A172 (cell line): ENCODE measurements at places on chromosomes 11 and 22.

GRCh38 chr11:76453248-76453647 is 8.4 kb downstream of the EMSY start:
- DNase-seq: no peak

DNA sequence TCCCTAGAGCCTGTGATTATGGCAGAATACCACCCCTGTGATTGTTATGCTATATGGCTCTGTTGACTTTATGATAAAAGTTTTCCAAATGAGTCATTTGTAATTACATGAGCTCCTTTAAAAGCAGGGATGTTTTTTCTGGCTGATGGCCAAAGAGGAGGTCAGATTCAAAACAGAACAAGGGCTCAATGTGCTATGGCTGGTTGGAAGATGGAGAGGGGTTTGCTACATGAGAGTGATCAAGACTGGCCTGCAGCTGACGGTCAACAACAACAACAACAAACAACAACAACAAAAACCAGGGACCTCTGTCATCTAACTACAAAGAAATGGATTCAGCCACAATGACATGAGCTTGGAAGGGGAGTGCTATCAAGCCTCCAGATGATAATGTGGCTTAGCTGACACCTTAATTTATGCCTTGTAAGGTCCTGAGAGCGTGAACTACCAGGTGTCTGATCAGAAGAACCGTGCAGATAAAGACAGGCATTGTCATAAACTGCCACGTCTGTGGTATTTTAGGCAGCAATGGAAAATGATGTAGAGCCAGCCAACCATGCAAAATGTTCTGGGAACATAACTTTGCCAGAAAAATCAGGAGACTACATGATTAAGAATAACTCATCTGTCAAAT is 47.2 kb downstream of the PIWIL3 start:
- DNase-seq: peak; percentile 74

- DNase-seq: no peak
Observed at GRCh38 chr11:118979434-118979833, 7.9 kb downstream of the FOXR1 start.

DNA sequence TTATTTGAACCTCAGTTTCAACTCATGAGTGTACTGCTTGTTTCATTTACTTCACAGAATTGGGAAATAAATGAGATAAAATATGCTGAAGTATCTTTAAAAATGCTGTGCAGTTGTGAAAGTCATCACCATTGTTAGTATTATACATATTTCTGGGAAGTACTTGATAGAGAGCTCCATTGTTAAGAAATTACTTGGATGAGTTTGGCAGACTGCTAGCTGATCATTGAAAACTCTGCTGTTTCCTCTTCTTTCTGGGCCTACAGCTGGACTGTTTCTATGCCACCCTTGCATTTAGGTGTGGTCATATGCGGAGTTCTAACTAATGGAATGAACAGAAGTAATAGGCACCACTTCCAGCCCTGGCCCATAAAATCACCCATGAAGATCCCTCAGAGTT is 10.0 kb downstream of the SIK2 start:
- DNase-seq: no peak

DNA sequence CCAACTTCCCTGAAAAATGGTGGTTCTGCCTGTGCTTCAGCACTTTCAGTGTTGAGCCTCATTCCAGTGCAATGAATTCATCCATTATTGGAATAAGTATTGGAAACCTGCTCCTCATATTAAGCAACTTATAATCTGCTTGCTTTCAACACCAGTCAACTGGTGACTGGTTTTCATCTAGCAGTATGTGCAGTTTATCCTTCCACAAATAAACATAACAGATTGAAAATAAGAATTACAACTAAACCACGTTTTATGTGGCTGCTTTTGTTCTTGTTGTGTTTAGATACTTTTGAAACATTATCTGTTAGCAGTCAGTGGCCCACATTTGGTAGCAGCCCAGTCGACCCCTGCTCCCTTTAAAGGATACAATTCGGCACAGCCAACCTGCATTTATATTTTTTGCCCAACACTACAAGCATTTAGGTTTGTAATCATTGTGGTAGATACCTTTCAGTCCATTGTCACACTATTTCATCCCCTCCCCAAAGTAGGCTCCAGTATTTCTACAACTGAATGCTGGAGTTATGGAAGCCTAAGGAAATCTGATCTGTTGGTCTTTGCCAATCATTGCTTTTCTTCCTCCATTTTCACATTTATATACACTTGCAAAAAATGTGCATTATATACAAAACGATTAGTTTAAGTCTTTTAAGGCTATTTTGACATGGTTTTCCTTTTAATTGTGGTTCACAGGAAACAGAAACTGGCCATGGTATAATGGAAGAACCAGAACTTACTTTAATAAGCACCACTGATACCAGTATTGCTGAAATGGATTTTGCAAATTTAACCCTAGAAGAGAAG is 13.1 kb downstream of the TAF1D start:
- no peak for DNase-seq

- DNase-seq: no peak
Observed at GRCh38 chr11:19241260-19242178, 774 bp upstream of the E2F8 start.

DNA sequence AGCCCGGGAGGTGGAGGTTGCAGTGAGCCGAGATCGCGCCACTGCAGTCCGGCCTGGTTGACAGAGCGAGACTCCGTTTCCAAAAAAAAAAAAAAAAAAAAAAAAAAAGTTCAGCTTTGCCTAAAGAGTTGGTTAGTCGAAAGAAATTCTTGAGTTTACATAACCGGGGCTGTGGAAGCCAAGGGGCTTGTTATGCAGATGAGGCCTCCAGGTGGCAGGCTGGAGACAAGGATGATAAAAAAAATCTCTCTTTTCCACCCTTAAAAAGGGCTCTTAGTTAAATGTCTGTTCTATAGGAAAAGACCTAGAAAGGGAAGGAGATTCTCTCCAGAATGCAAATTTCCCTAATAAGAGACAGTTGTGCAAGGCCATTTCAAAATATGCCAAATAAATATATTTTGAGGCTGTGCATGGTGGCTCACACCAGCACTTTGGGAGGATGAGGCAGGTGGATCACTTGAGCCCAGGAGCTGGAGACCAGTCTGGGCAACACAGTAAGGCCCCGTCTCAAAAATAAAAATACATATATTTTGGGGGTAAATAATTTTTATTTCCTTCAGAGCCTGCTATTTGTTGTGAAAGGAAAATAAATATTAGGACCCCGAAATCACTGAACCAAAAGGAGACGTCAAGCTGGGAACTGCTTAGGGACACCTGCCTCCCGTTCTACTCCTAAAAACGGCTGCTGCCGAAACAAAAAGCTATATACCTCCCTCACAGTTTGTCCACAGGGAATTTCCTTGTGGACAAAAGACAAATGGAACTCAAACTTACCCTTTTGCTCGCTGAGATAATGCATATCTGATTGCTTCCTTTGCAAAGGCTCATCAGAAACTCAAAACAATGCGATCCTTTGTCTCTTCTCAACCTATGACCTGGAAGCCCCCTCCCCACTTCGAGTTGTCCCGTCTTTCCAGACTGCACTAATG is 2.4 kb upstream of the IFITM2 start:
- peak; percentile 70 for DNase-seq

GRCh38 chr11:71388637-71389235 is 59.5 kb downstream of the DHCR7 start:
- DNase-seq: no peak

GRCh38 chr11:20926799-20927540 is 257.6 kb downstream of the NELL1 start:
- DNase-seq: no peak

- DNase-seq: peak; percentile 91
Observed at GRCh38 chr11:45102810-45103621, 43.4 kb upstream of the PRDM11 start.

- DNase-seq: no peak
Observed at GRCh38 chr11:69529001-69529400, 47.5 kb downstream of the LINC01488 start.

DNA sequence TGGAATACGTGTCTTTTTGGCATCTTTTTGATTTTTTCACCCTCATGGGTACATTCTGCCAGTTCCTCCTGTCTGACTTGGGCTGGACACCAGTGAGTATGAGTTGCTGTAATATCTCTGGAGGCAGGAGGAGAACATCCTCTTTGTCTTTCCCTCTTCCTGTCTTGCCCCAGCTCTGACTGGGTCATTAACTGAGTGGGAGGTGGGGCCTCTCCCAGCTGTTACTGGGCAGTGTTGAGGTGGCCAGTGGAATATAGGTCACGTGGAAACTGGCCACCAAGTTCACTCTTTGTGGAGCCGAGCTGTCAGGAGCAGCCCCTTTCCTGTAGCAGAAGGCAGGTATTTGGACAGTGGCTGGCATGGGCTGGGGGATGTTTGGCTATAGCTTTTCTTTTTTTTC is 2.2 kb downstream of the GLB1L2 start:
- no peak for DNase-seq

GRCh38 chr11:119486691-119487259 is 63.8 kb upstream of the THY1 start:
- DNase-seq: no peak

DNA sequence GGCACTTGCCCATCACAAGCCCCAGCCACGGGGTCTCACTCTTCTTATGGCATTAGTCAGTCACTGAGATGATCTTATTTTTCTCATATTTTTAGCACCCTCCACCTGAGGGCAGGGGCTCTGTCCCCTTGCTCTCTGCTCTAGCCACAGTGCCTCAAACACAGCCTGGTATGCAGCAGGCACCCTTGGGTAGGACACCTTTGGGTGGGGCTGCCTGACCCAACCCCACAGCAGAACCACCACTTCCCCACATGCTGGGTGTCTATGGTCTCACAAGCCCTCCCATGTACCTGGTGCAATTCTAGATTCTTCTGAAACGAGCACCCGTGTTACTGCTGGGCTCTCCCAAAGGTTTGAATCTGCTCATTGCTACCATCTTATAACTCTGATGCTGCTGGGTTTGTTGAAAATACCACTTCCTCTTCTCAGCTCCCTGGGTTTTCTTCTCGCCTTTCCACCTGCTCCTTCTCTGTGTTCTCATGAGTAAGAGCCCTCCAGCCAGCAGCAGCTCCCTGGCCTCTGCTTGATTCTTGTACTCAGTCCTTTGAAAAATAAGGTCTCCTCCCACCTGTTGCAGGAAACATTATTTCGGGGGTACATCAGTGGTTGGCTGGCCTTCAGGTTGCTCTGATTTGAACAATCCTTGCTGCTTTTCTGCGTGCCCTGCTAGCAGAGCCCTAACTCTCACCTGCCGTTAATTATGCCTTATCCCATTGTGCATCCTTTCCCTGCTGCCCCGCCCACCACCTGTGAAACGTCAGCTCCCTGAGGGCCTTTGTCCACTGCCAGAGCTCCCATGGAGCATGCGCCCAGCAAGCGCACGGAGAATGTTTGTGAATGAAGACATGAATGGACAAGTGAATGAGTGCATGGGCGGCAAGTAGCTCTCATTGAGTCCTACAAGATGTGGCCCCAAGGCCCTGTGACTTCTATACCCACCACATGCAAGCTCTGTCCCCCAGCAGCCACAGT is 1181.6 kb downstream of the TBC1D22A start:
- no peak for DNase-seq

GRCh38 chr11:20618083-20618482 is 18.7 kb downstream of the SLC6A5 start:
- DNase-seq: no peak

DNA sequence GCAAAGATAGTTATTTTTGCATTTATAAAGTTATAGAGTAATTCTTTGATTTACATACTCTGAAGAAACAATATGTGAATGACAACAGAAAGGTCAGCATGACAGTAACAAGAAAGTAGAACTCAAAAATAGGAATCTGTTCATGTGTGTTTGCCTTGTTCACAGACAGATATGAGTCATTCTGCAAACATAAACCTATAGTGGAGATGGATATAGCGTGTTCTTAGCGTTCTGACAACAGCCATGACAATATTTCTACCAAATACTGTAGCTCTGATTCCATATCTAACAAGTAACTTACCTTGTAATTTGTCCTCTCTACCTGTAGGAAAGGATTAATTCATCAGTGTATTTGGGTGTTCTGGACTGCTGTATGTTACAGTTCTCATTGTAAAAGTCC is 208.5 kb upstream of the MTMR2 start:
- DNase-seq: no peak

DNA sequence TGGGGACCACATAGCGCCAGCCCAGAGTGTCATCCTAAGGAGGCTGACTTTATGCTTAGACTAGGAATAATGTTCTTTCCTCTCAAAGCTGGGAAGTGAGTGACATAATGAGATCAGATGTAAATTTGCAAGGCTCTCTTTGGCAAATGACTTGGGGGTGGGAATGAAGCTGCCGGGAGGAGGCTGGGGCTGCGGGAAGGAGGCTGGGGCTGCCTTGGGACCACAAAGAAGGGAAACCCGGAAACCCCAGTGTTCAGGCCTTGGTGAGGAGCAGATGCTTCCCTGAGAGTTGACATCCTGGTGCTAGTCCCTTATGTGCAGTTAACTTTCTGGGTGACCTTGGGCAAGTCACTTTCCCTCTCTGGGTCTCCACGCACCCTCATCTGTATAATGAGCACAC is 182.0 kb downstream of the CHST1 start:
- DNase-seq: no peak

- peak; percentile 50 for DNase-seq
Observed at GRCh38 chr22:21014726-21015465, at the start of gene P2RX6. Gene P2RX6, plus strand, starts transcription at chr22:21015165. Its CDS starts 10 bp downstream, at chr22:21015175.

DNA sequence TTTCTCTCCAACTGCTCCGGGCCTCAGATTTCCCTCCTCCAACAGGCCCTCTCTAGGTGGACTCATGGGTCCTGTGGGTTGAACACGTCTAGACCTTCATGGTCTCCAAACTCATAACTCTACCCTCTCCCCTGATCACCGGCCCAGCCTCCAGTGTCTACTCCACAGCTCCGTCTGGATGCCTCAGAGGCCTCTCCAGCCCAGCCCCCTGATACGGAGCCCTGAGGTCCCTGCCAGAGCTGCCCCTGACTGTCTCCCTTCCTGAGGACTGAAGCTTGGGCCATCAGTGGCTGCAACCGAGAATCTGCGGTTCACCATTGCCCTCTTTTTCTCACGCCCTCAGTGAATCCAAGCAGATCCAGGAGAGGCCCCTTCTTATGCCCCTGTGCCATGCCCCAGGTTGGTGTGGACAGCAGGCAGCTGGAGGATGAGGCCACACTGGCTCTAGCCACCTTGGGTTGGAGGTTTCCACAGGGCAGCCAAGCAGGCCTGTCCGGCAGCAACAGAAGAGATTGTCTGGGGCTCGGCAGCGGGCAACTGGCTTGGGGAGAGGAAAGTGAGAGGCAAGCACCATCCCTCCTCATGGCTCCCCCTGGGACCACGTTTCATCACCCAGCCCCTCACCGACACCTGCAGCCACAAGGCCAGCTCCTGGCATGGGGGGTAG is 104.6 kb upstream of the FGF3 start:
- DNase-seq: no peak

- no peak for DNase-seq
Observed at GRCh38 chr11:83317757-83318690, 31.9 kb upstream of the CCDC90B start.

- no peak for DNase-seq
Observed at GRCh38 chr11:71163371-71163770, 89.0 kb downstream of the SHANK2 start.
